ENCODE measurements at places on chromosomes 5 and 9. TPM values are rescaled to one million over a fixed set of nuclear protein-coding genes. Genes with fewer than 3 reads are reported as not detected.

DNA sequence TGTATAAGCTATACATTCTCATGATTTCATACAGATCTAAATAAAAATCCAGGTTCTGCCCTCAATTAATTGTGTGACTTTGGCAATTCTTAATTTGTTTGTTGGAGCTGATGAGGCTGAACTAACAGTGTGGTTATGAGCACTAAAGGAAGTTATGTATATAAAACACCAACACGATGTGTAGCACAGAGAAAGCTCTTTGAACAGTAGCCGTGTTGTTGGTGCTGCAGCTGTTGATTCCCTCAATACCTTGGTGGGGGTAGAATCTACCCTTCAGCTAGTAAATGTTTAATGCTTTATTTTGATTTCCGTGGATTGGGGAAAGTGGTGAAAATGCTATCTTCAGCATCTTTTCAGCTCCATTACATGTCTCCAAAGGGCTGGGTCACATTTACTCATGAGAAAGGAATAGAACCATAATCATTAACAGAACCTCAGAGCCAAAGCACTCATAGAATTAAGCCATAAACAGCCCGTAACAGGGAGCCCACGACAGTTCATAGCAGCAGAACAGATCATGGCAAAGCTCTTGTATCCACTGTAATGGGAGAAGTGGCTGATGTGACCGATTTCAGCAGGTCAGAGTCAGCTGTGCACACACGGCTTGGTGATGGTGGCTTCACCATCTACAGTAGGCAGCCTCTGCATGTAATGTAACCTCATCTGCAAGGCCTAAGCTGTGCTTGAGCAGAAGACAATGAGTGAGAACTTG is 332.7 kb downstream of the DIRAS2 start:
- no peak for DNase-seq

- DNase-seq: no peak
These were observed 381.0 kb upstream of the IRX4 start for GRCh38 chr5:2263763-2264162.

DNA sequence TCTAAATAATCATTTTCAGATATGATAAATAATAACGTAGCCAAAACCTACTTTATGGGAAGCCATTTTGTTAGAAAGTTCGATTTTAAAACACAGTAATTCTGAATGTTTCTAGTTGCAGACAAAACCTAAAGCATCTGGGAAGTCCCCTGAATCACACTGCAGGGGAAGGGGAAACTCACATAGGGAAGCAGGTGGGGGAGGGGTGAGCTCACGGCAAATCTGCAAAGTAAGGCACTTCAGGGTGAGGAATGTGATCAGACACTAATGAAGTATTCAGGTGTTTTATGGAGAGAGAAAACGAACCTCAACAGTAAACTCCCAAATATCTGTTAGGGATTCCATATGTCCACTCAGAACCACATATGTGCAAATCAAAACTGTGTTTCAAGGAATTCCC is 70.7 kb downstream of the EPB41L4A start:
- no peak for DNase-seq

- DNase-seq: no peak
These were observed 53.9 kb upstream of the HMHB1 start for GRCh38 chr5:143758015-143758414.

DNA sequence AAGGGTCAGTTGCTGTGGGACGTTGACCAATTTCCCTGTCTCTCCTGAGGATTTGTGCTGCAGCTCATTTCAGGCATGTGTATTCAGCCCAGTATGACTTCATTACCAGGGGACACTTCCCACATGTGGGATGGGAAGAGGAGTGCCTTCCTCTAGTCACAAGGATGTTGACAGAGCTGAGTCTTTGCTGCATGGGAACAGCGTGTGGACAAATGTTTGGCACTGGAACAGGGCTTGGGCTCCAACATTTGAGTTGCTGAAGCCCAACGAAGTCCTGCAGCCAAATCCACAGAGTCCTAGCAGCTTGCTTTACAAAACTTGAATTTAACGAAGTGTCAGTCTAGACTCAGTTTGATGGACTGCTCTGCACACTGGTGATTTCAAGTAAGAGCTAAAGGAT is 283.2 kb downstream of the SH3GL2 start:
- no peak for DNase-seq

DNA sequence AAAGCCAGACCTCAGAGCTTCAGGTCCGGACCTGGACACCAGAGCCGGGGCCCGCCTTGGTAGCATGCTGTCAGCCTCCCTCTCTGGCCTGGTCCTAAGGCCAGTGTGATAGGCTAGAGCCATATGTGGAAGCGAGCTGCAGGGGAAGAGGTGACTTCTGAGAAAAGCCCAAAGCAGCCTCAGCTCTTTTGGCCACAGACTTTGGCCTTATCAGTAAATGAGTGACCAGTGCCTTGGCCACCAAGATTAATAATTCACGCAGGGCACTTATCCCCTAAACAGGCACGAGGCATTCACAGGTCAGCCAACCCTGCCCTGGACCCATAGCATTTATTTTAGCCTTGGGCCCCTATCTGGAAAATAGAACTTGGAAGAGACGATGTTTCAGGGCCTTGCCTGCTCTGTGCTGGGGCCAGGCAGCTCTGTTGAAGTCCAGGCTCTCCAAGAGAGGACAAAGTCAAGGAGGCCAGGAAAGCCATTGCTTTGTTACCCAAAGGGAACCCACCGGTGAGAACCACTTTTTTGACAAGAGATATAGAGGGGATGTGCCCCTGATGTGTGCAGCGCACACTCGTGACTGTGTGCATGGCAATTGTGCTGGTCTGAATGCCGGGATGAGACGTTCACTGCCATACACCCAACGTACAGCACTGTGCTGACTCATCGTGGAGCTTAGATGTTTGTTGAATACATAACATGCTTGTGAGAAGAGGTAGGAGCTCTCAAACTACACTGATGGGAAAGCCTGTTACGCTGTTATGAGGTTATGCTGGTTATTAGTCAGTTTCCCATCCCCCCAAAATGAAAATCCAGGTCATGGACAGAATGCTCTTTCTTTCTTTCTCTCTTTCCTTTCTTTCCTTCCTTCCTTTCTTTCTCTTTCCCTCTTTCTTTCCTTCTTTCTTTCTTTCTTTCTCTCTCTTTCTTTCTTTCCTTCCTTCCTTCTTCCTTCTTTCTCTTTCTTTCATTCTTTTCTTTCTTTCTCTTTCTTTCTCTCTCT is 5.0 kb upstream of the SLC34A1 start:
- peak; percentile 90 for DNase-seq

GRCh38 chr9:76181020-76181641 is 213.1 kb downstream of the RFK start:
- DNase-seq: peak; percentile 93

- DNase-seq: no peak
These were observed 1.9 kb upstream of the GRIN1 start for GRCh38 chr9:137136881-137137607.

GRCh38 chr9:115106001-115106400 is 12.0 kb downstream of the TNC start:
- no peak for DNase-seq

DNA sequence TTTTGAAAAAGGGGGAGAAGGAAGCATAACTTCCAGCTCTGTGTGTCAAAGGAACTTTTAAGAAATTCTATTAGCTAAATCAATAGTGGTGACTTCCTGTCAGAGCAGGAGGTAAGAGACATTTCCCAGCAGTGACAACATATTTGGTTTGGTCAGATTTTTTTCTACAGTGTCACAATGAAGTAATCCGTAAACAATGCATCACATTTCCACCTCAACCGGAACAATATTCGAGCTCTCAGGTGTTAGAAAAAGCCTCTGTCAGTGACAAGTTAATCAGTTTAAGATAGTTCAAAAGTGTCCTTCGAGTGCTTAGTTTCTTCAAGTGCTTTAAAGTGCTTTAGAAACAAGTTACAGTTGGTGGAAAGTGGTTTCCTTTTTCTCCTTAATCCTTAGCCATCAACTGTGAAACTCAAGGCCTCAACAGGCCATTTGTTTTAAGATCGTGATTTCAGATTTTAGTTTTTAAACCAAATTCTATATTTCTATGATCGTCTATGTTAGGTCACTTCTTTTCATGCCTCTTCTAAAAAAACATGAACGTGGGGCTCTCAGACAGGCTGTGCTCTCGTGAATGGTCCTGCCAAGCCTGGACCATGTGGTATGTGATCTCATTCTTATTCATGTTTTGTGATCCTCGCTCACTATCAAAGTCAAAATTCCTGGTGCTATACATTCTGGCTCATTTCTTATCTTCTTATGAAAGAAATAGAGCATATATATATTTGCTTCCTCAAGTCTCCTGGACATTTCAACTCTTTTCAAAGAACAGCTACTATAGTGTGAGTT is 181.9 kb upstream of the HMHB1 start:
- peak; percentile 74 for DNase-seq

DNA sequence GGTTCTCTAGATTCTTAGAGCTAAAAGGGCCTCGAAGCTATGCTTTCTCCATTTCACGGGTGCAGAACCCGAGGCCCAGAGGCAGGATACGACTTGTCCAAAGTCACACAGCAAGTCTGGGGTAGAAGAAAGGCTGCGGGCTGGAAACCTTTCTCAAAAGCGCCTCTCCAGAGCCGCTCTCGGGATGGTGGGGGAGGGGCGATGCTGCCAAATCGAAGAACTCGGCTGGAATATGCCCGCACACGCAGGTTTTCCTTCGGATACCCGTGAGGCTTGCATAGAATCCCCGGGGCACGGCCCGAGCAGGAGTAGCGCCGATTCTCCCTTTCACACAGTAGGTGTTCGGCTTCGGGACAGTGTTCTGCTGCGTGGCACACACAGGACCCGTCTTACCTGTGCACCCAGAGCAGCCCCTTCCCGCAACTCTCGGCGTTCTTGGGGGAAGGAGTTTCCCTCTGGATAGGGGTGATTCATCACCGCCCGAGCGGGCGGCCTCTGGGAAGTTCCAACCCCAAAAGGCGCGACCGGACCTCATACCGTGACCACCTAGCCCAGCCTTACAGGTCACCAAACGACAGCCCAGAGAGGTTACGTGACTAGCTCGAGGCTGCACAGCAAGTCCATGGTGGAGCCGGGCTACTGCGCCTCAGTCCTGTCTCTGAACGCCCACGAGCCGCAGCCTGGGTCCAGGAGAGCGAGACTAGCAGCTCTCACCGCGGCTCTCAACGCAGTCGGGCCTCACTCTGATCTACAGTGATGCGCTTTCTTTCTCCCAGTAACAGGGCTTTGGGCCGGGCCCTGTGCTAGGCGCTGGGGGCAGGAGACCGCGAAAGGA is 4.1 kb downstream of the PAX5 start:
- no peak for DNase-seq

GRCh38 chr5:35754481-35754880 is 102.2 kb upstream of the IL7R start:
- no peak for DNase-seq

DNA sequence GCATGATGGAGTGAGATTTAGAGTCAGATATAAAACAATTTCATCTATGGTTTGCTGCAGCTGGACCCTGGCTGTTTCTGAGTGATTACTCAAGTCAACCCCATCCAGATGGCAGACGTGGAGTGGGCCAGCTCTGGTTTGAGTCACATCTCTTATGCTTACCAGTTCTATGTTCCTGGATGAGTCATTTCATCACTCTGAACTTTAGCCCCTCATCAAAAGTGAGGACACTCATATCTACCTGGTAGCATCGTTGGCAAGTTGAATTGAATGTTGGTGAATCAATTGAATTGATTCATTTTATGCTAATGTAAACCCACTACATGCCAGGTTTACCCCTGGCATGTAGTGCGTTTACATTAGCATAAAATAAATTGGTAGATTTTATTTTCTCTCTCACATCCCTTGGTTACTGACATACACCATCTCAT is 176.4 kb downstream of the FGF18 start:
- DNase-seq: peak; percentile 93

DNA sequence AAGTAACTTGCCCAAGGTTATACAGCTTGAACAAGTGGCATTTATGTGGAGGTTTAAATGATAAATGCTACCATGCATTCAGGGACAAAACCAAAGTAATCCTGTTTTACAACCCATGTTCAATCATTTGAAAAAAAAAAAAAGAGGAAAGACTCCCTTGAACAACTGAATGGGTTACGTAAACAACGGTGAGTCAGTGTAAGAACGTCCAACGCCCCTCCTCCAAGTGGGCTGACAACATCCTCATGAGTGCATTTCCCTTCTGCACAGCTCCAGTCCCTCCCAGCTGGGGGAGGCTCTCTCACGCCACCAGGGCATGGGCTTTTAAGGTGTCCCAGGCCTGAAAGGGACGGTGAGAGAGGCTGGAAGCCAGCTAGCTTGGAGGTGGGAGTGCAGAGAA is 90.0 kb downstream of the PRRT1B start:
- peak; percentile 98 for DNase-seq

DNA sequence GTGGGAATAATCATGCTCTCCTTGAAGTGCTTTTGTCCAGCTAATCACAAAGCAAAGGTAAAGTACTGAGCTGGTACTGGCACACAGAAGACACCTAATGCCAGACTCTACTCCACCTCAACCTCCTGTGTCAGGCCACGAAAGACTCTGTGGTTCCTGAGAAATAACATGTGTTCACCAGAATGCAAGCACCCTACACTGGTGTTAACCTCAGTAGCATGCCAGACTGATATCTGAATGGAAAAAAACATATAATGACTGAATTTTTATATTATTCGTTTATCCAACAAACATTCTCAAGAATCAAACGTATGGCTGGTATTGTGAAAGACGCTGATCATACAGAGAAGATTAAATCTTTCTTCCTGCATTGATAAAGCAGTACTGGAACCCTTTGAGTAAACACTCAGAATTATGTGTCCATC is 97.1 kb upstream of the IFNE start:
- peak; percentile 82 for DNase-seq

GRCh38 chr9:214648-215493 is at the start of gene DOCK8:
Gene DOCK8 (plus strand): TSS chr9:214865. CDS start chr9:214977, 112 bp downstream.
- DNase-seq: peak; percentile 8

DNA sequence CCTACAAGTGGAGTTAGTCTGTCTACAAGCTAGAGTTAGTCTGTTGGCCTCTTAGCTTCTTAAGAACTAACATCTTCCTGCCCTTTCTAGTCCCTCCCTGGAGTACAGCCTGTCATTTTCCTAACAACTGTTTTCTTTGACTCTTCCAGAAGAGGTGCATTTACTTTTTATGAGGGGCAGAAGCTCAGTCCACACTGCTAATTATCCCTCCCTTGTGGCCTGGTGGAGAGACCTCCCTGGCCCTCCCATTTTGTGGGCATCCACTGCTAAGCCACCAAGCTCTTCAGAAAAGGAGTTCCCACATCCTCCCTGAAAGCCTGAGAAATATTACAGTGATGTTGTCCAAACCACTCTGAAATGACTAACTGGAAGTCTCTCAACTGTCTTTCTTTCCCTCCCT is 8.0 kb downstream of the MAP1B start:
- DNase-seq: no peak

FOXD4L3 gene
- not detected for total RNA-seq

PCDHB3 gene
- 3.6 TPM for total RNA-seq

RABGAP1 gene
- 44.7 TPM for total RNA-seq

NR6A1 gene
- 14.5 TPM for total RNA-seq

NCS1 gene
- total RNA-seq: 119 TPM

MCTP1 gene
- 45.9 TPM for total RNA-seq

DEPDC1B gene
- 2.2 TPM for total RNA-seq

All from astrocyte (in vitro differentiated cells and primary cell).